ENCODE measurements at places on chromosomes 12 and 14. TPM values are rescaled to one million over a fixed set of nuclear protein-coding genes. Genes with fewer than 3 reads are reported as not detected.

IFT43 gene
- total RNA-seq = 26.2 TPM

TAS2R50 gene
- total RNA-seq = 1.5 TPM

PGF gene
- 254 TPM for total RNA-seq

MARCHF9 gene
- total RNA-seq = 3.0 TPM

DNA sequence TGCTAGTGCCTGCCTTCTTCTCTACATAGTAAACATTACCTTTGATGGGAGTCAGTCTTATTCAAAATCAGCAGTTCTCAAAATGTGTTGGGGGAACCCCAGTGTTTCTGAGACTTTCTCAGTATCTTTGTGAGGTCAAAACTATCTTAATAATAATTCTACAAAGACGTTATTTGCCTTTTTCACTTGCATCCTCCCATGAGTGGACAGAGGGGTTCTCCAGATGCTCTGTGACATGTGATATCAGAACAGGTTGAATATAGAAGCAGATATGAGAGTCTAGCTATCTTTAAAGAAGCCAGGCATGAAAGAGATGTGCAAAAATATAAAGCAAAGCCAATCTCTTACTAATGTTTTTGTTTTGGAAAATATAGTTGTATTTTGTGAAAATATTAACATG is 144.7 kb downstream of the KTN1 start:
- H3K4me1 ChIP-seq = peaks cover 9% of the 10 kb centered on the region
- H3K4me3 ChIP-seq = no peak overlapping the region
- no peaks in the 10 kb centered on the region for H3K27me3 ChIP-seq
- H3K27ac ChIP-seq = no peak overlapping the region

DNA sequence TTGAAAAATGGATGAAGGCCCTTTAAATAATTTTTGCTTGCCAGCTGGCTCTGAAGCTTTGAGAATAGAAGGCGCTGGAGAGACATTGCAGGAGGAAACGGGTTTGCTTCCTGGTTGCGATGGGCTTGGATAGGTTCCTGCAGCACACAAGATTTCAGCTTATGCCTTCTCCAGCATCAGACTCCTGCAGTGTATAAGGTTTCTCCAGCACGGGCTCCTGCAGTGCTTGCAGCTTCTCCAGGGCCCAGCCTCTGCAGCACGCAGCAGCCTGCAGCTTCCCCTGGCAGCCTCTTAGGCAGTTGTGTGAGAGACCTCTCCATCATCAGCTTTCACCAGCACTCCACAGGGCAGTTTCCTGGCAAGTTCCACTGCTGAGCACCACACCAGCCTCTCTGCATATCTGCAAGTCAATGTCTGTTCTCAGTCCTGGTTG is 78.7 kb upstream of the ZDHHC17 start:
- no peak overlapping the region for H3K4me3 ChIP-seq
- peak; percentile 46 for DNase-seq
- no peaks in the 10 kb centered on the region for H3K27me3 ChIP-seq
- no peaks in the 10 kb centered on the region for H3K36me3 ChIP-seq
- H3K27ac ChIP-seq = no peak overlapping the region

DNA sequence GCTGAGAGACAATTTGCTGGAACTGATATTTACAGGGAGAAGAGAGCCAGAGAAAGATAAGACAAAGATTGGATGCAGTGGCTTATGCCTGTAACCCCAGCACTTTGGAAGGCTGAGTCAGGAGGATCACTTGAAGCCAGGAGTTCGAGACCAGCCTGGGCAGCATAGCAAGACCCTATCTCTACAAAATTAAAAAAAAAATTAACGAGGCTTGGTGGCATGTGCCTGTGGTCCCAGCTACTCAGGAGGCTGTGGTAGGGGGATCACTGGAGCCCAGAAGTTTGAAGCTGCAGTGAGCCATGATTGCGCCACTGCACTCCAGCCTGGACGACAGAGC is 2.9 kb upstream of the P2RX7 start:
- DNase-seq = no peak
- peaks cover 23% of the 10 kb centered on the region for H3K4me1 ChIP-seq
- no peak overlapping the region for H3K4me3 ChIP-seq
- no peaks in the 10 kb centered on the region for H3K36me3 ChIP-seq
- no peaks in the 10 kb centered on the region for H3K27me3 ChIP-seq
- H3K27ac ChIP-seq = no peak overlapping the region

GRCh38 chr12:91778938-91779400 is 366.7 kb downstream of the BTG1 start:
- DNase-seq = peak; percentile 55
- peaks cover 13% of the 10 kb centered on the region for H3K4me1 ChIP-seq
- H3K36me3 ChIP-seq = no peaks in the 10 kb centered on the region

DNA sequence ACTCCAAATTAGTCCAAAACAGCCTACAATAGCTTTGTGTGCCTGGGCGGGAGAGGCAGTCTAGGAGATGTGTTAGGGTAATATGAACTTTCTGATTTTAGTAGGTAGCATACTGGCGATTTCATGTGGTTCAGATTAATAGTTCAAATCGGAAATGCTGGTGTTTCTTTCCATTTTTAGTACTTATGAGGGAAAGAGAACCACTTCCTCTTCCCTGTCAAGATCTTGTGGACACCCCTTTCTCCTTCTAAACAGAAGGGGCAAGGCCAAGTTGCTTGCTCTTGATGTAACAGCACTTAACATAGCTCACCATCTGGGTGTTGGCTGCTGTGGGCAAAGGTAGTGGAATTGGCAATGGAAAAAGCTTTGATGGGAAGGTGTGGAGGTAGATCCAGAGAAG is 32.2 kb upstream of the IGF1 start:
- no peaks in the 10 kb centered on the region for H3K4me1 ChIP-seq
- no peak for DNase-seq
- no peak overlapping the region for H3K27ac ChIP-seq
- H3K36me3 ChIP-seq = no peaks in the 10 kb centered on the region

GRCh38 chr14:76205708-76206107 is 54.0 kb downstream of the GPATCH2L start:
- H3K4me1 ChIP-seq = peaks cover 3% of the 10 kb centered on the region
- no peaks in the 10 kb centered on the region for H3K27me3 ChIP-seq
- peaks cover 6% of the 10 kb centered on the region for H3K36me3 ChIP-seq
- H3K27ac ChIP-seq = no peak overlapping the region
- H3K4me3 ChIP-seq = no peak overlapping the region

Data from endothelial cell of umbilical vein (primary cell).